ENCODE measurements at places on chromosomes 3 and 15.

DNA sequence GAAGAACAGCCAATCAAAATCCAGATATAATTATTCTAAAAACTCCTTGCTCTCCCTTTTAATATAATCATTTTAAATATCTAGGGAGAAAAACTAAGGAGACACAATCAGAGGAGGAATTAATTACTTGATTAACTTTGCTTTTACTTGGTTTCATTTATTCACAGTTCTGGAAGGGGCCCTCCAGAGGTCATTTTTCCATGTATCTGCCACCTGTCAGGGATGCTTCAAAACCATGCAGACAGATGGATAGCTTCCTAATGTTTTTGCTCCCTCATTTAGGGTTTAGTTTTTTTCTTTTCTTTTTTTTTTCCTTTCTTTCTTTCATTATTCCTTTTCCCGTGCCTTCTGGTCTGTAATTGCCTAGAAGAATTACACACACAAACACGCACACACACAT, 438.1 kb upstream of the ARPP21 start:
- no peak for DNase-seq

DNA sequence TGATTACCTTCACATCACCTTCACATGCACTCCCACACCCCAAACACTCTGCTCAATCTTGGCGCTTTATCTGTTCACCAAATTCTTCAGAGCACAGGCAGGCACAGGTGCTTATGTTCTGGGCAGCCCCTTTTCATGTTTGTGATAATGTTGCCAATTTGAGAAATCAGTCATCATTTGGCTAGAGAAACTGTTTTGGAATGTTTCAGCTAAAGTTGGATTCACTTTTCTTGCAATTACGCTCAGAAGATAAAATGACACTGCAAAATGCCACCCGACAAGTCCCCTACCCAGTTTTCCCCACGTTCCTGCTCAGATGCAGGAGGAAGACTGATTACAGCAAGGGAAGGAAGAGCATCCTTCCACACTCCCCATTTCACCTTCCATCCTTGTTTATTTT, 192.9 kb upstream of the LRRN1 start:
- DNase-seq, result no peak

- no peak for DNase-seq
These were observed 34.7 kb upstream of the GREM1 start for GRCh38 chr15:32682977-32683630.

GRCh38 chr15:101504866-101505609, 15.5 kb upstream of the PCSK6 start:
- no peak for DNase-seq

DNA sequence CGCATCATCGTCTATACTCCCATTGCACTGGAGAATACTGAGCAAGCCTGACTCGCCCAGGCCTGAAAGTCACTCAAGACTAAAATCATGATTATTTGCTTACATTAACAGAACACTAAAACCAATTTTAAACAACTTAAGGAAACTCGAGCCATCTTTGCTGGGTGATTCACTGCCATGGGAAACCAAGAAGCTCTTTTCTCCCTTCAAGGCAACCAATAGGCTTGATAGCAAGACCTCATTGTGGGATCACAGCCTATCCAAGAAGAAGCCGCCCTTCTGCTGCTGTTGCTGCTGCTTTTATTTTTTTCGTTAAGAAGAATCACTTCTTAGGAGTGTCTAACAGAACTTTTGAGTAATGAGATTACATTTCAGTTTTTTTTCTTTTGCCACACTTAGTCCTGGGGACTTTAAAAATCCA, 479.4 kb downstream of the FOXP1 start:
- no peak for DNase-seq

DNA sequence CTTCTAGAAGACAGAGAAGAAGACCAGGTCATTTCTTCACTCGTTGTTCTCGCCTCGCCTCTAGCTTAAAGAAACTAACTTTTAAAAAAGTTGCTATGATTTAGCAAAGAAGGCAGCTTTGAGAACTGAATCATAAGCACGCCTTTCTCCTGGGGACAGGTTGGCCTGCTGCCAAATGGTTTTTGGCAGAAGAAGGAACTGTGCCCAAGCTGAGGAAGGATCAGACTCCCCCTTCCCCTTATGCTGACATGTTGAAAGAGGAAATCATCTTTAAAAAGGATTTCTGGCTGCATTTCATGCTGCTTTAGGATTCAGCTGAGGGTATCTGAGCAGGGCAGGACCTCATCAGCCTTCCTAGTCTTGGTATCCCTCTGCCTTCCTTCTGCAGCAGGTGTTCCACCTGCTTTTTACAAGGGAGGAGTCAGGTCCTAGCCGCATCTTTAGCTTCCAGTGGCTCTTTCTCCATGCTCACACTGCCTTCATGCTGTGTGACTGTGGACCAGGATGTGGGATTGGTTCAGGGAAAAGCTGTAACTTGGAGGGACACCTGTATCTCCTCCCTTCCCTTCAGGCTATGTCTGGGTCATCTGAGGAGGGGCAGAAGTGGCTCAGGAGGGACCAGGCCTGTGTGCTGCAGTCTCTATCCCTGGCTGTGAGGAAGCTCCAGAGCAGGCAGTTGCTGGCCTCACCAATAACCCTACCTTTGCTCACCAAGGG, 34.1 kb upstream of the HACD2 start:
- no peak for DNase-seq

Measured in cortex of kidney (tissue), 1 donor.